ENCODE measurements at places on chromosomes 5 and 9.

- DNase-seq, result no peak
These were observed 59.5 kb upstream of the FOXI1 start for GRCh38 chr5:170046241-170046640.

DNA sequence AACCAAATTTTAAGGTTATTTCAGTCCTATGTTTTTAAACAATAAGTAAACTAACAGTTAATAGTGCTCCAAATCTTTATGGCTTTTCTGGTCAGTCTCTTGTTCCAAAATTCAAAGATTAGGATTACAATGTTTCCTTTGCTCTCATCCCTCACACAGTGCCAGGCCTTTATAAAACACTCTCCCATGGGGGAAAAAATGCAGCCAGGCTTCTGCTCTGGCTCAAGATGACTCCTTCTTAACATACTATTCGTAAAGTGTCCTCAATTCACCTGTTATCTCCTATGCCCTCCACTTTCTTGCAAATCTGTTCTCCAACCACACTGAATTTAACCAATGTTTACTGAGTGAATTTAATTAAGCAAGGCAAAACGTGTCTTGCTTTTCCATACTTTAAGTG lies 1.4 kb downstream of the CEP120 start:
- no peak for DNase-seq

GRCh38 chr5:158117467-158118160 lies 258.7 kb upstream of the CLINT1 start:
- no peak for DNase-seq

GRCh38 chr9:128191406-128192046 lies at the start of gene CIZ1:
TSS of gene CIZ1 (minus strand) at chr9:128191572. CDS start at chr9:128190857, 715 bp downstream.
- no peak for DNase-seq

GRCh38 chr9:89519366-89519805 lies 21.5 kb upstream of the SEMA4D start:
- DNase-seq, result peak; percentile 38

GRCh38 chr5:174448662-174449061 lies 275.7 kb upstream of the MSX2 start:
- no peak for DNase-seq

GRCh38 chr9:79026316-79026715 lies 545.4 kb upstream of the TLE4 start:
- DNase-seq, result peak; percentile 7

GRCh38 chr9:124030969-124031451 lies 19.4 kb downstream of the LHX2 start:
- no peak for DNase-seq

DNA sequence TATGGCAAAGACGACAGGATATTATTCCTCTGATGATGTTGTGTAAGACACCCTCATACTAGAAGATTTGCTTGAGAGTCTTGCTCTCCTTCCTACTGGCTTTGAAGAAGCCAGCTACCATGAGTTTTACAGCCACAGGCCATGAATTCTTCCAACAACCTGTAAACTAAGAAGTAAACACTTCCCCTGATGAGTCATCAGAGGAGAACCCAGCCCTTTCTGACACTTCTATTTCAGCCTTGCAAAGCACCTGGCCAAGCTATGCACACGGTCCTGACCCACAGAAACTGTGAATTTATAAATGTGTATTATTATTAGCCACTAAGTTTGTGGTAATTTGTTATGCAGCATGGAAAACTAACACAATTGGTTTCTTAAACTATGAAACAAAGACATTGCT lies 288.8 kb upstream of the ADAMTSL1 start:
- no peak for DNase-seq

DNA sequence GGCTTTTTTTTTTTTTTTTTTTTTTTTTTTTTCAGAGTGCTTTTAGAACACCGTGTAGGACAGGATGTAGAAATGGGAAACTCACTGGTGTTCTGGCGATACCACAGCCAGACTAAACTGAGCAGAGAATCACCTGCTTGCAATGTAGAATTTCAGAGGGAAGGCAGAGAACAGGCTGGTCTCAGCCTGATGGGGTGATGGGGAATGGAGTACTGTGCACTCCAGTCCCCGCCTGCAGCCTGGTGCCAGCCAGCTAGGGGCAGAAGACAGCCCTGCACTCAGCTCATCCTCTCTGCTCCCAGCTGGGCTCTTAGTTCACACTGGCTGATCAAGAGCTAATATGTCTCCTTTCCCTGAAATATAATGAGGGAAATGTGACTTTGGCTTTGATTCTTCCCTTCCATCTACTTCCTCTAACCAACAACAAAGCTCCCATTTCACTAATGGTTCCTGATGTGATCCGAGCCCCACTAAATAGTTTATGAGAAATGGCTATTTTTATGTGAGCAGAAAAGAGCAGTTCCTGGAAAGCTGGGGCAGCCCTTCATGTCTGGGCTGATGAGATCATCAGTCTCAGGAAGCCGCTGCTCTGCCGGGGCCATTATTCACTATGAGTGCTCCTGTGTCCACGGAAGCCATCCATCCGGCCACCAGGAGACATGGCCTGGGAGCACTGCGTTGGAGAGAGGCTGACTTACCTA lies 209.7 kb downstream of the GADD45G start:
- no peak for DNase-seq

DNA sequence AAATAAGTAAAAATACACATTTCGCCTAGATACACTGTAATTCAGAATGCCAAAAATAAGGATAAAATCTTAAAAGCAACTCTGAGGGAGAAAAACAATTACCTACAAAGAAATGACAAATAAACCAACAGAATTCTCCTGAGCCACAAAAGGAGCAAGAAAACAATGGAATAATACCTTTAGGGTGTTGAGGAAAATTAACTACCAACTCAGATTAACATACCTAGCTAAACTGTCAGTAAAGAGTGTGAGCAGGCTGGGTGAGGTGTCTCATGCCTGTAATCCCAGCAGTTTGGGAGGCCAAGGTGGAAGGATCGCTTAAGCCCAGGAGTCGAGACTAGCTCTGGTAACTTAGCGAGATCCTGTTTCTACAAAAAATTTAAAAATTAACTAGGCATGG lies 81.5 kb downstream of the C9orf50 start:
- DNase-seq, result no peak

DNA sequence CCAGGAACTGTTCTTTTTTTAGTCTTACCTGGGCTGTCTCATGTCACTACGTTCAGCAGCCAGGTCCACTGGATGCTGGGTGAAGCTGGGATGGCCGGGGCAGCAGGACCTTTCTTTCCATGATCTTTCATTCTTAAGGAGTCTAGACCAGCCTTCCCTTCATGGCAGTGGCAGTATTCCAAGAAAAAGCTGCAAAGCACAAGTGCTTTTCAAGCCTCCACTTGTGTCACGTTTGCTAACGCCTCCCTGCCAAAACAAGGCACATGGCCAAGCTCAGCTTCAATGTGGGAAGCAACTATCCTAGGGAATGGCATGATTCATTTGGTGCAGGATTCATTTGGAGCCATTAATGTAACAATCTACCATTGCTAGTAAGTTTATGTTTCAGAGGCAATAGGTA lies 94.8 kb downstream of the RCL1 start:
- DNase-seq, result no peak

GRCh38 chr9:90508940-90509339 lies 133.7 kb downstream of the DIRAS2 start:
- DNase-seq, result no peak

GRCh38 chr5:61614606-61615005 lies 282.5 kb downstream of the ZSWIM6 start:
- DNase-seq, result no peak

DNA sequence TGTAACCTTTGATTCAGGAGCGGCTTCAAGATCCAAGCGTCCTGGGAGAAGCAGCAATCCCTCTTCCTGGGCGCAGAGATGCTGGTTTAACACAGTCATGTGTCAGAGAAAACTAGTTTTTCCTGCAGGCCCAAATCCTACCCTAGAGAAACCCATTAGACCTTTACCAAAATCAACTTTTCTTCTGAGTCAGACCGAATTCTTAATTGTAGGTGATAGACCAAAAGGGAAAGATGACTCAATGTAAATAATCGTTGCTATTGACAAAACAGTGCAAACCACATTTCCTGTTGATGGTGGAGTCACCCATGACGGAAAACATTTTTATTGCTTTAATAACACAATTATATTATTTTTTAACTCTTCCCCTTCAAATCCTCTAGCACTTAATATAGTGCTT lies 40.1 kb downstream of the SLC1A1 start:
- DNase-seq, result no peak

GRCh38 chr5:125595095-125595494 lies 828.1 kb upstream of the GRAMD2B start:
- no peak for DNase-seq

DNA sequence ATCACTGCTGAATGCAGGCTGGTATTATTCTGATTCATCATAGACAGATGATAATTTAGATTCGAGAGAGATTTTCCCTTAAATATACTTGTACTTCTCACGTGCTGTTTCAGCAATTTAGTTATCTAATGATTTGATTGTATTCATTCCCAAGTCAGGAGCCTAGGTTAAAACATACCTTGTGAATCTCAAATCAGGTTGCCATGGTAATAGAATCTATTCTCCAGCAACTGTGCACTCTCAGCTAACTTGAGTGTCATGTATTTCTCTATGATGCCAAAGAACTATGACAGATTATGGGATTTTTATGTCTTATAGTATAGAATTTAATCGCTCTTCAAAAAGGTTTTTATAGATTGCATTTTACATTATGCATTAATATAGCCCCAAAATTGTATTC lies 315.3 kb downstream of the GABRG2 start:
- DNase-seq, result no peak

- no peak for DNase-seq
These were observed 22.8 kb upstream of the SCGB3A2 start for GRCh38 chr5:147855774-147856069.

DNA sequence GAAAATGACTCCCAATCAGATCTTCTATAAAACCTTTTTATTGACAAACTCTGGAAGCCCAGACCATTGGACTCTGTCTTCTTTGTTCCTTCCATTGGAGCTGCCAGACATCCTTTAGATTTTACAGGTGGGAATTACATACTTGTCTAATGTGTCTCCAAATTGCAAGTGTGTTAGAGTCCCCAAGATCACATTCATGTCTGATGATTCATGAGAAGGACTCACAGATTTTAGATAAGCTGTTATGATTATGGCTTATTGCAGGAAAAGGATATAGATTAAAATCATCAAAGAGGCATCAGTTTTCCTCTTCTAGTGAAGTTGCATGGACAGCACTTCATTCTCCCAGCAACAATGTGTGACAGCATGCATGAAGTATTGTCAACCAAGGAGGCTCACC lies 70.4 kb downstream of the MUSK start:
- DNase-seq, result no peak

DNA sequence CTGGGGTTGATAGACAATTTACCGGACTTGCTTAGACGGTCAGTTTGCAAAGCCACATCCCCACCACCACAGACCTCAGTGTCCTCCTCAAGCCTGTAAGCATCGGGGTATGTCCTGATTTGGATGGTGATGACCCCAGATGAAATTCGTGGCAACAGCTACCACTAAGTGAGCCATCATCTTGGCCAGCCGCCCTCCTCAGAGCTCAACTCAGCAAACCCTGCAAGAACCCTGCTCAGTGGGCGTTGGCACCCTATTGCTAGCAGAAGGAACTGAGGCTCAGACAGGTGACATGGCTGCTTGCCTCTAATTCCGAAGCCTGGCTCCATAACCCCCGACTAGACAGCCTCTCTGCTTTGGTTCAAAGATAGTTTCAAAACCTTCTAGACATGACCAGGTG lies 41.4 kb upstream of the BARHL1 start:
- DNase-seq, result no peak

GRCh38 chr5:133497608-133498348 lies 114.6 kb downstream of the FSTL4 start:
- DNase-seq, result no peak

GRCh38 chr9:113307396-113307975 lies 4.3 kb upstream of the RNF183 start:
- DNase-seq, result peak; percentile 7

DNA sequence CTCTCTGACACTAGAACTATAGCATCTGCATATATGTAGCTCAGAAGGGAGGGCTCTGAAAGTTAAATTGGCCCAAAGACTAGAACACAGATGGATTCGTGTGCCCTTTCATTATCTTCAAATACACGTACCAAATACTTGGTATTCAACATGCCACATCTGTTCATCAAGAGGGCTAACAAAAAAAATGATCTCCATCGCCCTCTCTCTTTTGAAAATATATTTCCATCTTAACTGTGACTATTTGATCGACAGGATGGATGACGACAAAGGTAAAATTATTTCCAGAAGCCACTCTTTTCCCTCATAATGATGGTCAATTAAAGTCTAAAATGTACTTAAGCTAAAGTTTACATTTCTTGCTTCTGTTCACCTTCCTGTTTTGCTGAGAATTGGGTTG lies 77.0 kb downstream of the SEMA6A start:
- DNase-seq, result no peak

GRCh38 chr9:135281151-135281550 lies 193.7 kb downstream of the OLFM1 start:
- DNase-seq, result no peak

- DNase-seq, result peak; percentile 49
These were observed 547.2 kb downstream of the CSNK1G3 start for GRCh38 chr5:124059200-124059599.

GRCh38 chr5:111227226-111227782 lies 3.1 kb downstream of the CAMK4 start:
- DNase-seq, result no peak

DNA sequence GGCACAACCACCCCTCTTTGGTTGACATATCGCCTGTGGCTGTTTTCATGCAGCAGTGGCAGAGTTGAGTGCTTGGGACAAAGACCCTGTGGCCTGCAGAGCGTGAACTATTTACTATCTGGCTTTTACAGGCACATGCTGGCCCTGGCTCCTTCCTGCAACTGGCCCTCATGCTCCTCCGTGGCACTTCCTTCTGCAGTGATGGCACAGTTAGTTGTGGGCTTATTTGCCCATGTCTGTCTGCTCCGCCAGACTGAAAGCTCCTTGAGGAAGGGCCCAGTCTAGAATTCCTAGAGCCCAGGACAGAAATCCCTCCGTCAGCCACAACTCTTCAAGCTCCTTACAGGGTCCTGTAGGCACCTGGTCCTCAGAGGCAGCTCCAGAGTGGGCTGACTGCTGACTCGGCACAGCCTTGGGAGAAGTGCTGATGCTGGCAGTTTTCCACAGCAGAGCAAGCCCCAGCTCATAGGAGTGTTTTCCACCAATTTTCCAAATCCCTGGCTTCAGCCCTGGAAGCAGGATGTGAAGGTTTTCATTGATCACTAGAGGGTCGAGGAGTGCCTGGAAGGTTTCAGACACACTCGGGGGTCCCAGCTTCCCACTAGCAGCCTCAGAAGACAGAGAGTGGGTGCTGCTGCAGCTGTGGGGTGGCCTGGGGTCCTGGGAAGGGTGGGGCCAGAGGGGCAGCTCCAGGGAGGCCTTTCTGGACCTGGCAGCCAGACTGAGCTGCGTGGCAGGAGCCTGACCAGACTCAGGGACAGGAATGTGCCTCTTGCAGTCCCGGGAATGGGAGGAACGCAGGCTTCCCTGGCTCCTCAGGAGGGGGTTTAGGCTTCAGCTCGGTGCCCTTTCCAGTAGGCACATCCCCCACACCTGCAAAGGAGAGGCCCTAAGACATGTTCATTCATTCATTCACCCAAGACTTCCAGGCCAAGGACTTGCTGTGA lies 56.5 kb upstream of the ANGPTL2 start:
- DNase-seq, result no peak

- DNase-seq, result no peak
These were observed 25.3 kb upstream of the MSX2 start for GRCh38 chr5:174699131-174699530.
